ENCODE measurements at places on chromosomes 5 and 9.
A peak's percentile ranks its signal among the peaks of the same experiment; 100 is the strongest.

GRCh38 chr9:80707120-80707519 is 982.2 kb downstream of the TLE1 start:
- DNase-seq = no peak

DNA sequence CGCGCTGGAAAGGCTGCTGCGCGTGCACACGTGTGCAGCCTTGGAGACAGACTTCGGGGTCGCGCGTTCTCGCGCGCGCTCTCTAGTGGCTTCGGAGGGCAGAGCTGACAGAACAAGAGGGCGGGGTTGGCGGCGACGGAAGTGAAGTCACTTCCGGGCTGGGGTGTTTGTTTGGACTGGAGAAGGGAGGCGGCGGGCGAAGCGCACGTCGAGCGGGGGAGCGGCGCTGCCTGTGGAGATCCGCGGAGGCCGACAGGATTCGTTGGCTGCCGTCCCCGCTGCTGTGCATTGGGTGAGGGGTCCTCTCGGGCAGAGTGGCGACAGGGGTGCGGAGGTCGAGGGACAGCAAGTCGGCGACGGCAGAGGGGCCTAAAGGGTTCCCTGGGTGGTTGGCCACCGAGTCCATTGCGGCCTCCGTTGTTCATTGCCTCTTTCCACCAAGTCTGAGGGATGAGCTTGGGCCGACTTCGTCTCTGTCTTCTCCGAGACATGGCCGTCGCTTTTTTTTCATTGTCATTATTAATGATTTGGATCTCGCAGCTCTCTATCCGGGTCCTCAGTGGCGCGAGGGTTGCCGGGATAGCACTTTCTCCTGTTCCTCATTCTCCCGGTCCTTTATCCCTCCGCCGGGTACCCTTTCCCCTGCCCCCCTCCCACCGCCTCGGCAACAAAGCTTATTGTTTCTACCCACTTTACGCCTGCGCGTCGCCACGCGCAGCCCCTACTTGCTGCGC is at the start of gene PAIP2:
Gene PAIP2, plus strand, starts transcription at position 166 of the 734 bp plus-strand sequence. CDS start 21,931 bp downstream, outside the sequence.
- DNase-seq = peak; percentile 97

DNA sequence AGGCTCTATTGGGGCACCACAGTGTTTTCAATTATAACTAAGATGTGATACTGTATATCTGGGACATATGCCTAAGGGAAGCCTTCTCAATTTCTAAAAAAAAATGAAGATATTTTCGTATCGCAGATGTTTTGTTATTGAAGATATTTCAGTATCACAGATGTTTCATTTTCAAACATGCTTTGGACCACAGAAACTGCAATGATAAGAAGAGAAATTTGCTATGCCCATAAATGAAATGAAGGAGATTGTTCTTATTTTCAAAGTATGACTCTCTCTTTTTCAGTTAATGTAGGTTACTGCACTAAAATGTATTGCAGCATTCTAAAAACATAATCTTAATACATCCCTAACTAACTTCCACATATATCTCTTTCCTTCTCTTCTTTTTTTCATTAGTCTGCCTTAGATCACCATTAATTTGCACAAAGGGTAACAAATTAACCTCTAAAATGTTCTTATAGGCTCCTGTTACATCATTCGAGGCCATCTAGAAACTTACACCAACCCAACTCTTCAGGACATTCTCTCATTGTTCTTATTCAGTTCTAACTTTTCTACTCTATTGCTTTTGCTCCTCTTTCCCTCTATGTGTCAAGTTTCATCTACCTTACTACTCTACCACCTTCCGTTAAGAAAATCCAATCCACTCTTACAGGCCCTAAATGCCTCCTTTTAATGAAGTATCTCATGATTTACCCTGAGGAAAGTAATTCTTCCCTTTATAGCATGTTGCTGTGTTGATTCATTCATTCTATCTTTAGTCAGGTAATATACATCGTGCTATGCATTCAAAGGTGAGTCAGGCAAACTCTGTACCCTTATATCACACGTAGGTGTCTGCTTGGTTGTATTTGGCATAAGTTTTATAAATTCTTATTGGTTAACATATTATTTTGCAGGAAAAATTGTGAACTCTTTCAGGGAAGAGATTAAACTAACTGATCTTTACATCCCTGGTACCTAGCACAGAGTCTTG is 70.5 kb downstream of the ST8SIA4 start:
- no peak for DNase-seq

DNA sequence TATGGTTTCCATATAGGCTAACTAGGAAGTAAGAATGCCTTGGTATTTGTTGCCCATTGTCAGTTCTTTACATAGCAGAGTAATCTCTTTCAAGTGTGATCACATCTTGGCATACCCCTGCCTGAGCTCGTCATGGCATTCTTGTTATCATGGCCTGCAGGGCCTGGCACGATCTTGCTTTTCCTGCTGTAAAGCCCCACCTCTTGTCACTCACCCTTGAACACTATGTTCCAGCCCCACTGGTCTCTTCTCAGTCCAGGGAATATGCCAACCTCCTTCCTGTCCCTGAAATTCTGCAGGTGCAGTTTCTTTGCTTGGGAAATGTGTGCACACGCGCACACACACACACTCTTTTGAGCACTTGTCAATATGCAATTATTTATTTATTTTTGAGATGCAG is 250.2 kb upstream of the DMRT1 start:
- DNase-seq = no peak

DNA sequence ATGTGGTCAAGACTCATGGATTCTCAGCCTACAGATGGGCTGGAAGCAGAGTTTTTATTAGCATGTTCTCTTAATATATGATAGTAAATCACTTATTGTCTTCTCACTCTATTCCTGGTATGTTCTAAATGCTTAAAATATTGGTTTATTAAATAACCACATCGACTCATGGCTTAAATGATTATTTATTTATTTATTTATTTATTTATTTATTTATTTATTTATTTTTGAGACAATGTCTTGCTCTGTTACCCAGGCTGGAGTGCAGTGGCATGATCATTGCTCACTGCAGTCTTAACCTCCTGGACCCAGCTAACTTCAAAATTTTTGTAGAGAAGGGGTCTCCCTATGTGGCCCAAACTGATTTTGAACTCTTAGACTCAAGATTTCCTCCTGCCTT is 457.2 kb upstream of the TNC start:
- no peak for DNase-seq

DNA sequence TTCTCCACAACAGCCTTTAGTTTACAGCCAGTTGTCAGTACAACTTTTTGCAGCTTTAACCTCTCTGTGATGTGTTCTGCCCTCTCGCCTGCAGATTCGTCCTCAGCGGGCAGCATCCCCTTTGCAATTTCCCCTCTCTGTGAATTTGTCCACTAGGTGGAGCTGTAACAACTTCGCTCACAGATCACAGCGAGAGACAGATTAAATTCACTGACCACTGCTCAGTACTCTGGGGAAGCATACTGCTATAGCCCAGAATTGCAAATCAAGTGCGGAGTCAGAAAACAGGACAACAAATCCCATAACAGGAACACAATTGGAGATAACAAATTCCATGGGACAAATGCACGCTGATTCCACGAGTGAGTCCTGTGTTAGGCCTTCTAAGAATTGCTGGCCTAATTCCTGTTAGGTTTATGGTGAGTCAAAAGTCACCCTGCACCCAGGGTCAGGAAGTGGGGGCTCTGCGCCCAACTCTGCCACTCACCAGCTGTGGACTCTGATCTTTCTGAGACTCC is 2124.9 kb downstream of the MAT2B start:
- DNase-seq = no peak

- DNase-seq = no peak
Observed at GRCh38 chr5:76025790-76026189, 57.4 kb upstream of the SV2C start.

DNA sequence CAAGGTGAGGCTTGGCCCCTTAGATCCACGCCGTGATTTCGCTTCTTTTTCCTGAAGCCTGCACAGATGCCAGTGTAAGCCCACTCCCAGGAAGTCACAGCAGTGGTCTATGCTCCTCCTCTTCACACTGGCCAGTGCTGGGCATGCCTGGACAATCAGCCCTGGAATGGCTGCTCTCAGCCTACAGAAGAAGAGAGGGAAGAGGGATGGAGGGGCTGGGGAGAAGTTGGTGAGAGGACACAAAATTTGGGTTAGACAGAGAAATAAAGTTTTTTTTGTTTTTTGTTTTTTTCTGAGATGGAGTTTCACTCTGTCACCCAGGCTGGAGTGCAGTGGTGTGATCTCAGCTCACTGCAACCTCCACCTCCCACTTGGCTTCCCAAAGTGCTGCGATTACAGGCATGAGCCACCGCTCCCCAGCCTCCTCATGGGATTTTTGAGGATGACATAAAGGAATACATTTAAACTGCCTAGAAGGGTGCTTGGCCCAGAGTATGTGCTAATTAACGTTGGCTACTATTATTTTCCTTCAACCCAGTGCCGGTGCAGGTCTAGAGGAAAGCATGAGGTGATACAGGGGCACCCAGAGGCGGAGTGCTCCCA is 830 bp downstream of the S100Z start:
- no peak for DNase-seq

GRCh38 chr9:37531699-37532098 is 44.5 kb downstream of the FBXO10 start:
- DNase-seq = no peak
